Pons (tissue), 1 donor: ENCODE measurements at places on chromosomes 7 and 10.
A peak's percentile ranks its signal among the peaks of the same experiment; 100 is the strongest.

GRCh38 chr10:13234172-13234571 lies at the start of gene UCMA:
Gene UCMA (minus strand): TSS chr10:13234374. CDS start chr10:13234258, 116 bp downstream.
- DNase-seq, result no peak

DNA sequence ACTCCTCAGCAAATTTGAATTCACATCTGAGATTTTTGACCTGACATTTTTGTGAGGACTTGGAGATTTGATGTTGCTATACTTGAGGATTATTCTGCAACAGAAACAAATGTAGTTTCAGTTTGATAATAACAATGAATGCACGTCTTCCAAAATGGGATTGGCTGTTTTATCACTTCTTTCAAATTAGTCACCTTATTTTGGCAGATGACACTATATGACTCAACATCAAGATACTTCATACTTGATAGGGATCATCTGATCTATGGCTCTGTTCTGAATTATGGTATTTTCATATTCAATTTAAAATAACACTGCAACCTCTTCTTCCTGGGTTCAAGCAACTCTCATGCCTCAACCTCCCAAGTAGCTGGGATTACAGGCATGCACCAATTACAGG lies 24.2 kb downstream of the ARL5B start:
- DNase-seq, result no peak

- no peak for DNase-seq
Measured at GRCh38 chr7:77419102-77419501, 3.0 kb upstream of the GSAP start.

GRCh38 chr7:108487646-108488045 lies 31.4 kb upstream of the NRCAM start:
- DNase-seq, result no peak

GRCh38 chr7:43594020-43594419 lies 11.1 kb downstream of the STK17A start:
- no peak for DNase-seq

GRCh38 chr7:141686074-141686473 lies 15.9 kb downstream of the DENND11 start:
- DNase-seq, result no peak

- no peak for DNase-seq
Measured at GRCh38 chr7:48285373-48285772, 114.1 kb downstream of the ABCA13 start.

GRCh38 chr10:54585572-54585971 lies 215.5 kb downstream of the PCDH15 start:
- no peak for DNase-seq

DNA sequence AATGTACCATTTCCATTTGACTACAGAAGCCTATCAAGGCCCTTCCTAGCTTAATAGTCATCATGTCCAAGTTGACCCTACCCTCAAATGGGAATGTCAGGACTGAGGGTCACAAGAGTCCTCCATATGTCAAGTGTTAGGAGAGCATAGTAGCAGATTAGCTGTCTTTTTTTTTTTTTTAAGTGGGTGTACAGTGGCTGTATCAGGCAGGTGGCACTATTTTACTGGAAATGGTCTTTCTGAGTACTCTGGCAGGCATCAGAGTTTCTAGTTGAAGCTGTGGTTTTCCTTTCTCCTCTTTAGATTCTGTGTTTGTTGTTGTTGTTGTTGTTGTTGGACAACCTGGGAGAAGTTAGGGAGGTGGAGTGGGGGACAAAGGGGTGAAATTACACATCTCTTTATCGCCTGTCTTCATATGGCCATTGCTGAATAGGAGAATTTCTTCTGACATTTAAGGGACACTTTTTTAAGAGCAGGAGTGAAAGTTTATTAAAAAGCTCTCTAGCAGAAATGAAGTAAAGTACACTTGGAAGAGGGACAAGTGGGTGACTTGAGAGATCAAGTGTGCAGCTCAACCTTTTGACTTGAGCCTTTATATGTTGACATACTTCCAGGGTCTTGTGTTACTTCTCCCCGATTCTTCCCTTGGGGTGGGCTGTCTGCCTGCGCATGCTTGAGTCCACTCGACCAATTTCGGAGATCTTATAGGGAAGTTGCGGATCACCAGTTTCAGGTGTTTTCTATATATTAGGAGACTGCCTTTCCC lies 104.1 kb upstream of the FOXP2 start:
- DNase-seq, result no peak

- DNase-seq, result no peak
Measured at GRCh38 chr10:97500297-97500575, 1.5 kb downstream of the UBTD1 start.

DNA sequence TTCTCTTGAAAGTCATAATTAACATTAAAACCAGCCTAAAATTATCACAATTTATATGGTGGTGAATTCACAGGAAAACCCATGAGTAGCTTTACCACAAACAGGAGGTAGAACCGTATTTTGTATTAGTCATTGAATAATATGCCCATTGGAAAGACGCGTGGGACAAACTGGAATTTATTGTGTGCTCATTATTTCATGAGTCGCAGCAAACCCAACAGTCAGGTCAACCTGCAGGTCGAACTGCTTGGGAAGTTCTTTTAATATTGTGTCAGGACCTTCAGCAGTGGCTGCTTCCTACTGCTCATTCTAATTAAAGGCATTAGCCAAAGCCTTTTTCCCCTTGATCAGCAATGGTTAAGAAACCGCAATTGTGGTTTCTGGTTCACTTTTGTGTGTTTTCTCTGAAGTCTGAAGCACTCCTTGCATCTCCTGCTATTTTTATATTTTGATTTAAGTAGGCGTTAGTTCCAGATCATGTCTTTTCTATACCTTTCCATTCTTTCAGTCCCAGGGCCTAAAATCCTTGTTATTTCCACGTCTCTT lies 100.1 kb downstream of the RAB11FIP2 start:
- no peak for DNase-seq

- DNase-seq, result no peak
Measured at GRCh38 chr7:158997471-158997870, 141.1 kb downstream of the DYNC2I1 start.

DNA sequence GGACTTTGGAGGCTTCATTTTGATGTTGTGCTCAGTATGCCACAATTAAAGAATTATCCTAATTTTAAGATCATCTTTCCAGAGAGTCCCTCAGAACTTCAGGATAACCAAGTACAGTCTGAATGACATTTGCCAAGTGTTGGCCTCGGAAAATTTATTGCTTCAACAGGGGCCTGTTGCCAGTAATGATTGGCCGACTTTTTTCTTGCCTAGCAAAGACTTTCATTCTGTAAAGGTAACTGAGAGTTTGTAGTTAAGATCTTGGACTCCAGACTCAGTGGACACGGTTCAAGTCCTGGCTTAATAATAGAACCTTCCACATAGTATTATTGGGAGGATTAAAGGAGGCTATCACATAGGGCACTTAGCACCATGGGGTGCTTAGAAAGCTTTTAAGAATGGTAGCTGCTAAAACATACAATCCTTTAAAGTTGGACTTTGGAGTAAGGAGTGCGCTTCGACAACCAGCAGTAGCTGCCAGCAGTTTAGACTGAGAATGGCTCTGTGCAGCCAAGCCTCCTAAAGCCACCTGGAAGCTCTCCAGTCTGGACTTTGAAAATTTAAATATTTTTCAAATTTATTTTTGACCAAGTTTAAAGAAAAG lies 90.0 kb downstream of the PLCE1 start:
- no peak for DNase-seq

DNA sequence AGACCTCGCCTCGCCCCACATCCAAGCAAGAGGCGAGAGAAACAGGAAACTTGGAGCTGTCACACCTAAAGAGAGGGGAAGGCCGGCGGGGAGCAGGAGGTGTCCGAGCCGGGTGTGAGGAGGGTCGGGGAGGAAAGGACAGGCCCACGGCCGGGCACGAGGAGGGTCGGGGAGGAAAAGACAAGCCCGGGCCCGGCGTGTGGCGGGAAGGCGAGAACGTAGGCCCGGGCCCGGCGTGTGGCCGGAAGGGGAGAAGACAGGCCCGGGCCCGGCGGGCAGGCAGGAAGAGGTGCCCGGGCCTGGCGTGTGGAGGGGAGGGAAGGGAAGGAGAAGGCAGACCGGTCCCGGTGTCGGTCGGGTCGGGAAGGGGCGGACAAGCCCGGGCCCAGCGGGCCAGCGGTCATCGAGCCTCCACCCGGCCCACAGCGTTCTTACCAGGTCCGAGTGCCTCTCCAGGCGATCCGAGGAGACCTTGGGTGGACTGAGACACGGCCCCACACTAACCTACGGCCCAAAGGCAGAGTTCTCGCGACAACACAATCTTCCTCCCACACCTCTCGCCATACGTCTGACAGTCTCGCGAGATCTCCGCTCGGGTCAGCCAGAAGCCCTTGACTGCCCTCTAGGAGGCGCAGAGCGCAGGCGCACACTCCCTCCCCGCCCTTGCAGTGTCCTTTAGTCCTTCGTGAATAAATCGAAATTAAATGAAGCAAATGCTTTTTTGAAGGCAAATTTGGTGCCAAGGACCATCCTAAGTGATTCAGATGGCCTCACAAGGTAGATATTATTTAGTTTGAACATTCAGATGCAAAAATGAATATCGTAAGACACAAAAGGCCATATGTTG lies at the start of gene NCOA4:
Gene NCOA4, minus strand, starts transcription at position 533 of the 847 bp plus-strand sequence. CDS start 13,943 bp downstream, outside the sequence.
- DNase-seq, result peak; percentile 97

- no peak for DNase-seq
Measured at GRCh38 chr7:105297985-105298384, 90.7 kb downstream of the SRPK2 start.

DNA sequence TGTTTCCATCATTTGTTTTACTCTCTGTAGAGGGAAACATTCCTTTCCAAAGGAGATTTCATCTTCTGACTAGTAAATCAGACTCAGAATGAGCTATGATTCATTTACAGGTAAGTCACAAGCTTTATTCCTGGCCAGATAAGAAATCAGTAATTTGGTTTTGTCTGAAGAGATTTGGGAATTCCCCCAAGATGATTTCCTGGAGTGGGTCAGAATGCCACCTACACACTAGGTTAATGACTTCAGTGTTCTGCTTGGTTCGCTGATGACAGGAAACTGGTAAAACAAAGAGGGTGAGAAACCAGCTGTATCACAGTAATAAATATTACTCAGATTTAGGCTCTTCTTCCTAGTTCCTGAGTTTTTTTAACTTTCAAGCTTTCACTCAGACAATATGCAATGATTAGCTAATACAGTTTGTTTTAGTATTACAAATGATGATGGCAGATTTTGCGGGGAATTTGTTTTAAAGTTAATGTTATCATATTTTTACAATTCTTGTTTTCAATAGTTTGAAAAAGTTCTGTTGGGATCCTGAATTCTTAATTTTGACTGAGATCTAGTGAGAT lies 8.3 kb upstream of the ASZ1 start:
- DNase-seq, result no peak

DNA sequence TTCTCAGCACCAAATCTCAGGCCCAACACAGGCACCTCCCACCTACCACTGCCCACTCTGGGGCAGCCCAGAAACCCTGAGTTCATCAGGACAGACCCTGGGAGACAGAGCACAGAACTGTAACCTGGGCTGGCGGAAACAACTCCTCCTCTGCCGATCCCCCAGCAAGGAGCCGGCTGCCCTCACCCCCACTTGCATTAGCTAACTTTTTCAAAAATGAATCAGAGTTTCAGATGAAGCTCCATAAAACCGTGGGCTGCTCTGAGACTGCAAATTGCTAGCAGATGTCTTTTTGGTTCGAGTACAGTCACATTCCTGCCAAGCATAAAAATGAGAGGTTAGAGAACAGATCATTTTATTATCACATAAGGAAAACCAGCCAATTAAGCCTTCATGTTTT lies 93.4 kb upstream of the PARD3 start:
- DNase-seq, result no peak

- no peak for DNase-seq
Measured at GRCh38 chr10:98158576-98158975, 24.1 kb downstream of the R3HCC1L start.

DNA sequence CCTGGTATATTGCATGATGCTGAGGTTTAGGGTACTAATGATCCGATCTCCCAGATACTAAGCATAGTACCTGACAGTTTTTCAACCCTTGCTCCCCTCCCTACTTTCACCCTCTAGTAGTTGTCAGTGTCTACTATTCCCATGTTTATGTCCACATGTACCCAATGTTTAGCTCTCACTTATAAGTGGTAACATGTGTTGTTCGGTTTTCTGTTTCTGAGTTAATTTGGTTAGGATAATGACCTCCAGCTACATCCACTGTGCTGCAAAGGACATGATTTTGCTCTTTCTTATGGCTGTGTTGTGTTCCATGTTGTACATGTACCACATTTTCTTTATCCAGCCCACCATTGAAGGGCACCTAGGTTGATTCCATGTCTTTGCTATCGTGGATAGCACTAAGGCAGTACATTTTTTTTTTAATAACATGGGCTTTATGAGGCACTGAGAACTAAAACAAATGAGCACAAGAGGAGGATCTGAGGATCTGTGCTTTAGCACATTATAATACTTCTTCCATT lies 28.1 kb downstream of the ITGB8 start:
- DNase-seq, result no peak

DNA sequence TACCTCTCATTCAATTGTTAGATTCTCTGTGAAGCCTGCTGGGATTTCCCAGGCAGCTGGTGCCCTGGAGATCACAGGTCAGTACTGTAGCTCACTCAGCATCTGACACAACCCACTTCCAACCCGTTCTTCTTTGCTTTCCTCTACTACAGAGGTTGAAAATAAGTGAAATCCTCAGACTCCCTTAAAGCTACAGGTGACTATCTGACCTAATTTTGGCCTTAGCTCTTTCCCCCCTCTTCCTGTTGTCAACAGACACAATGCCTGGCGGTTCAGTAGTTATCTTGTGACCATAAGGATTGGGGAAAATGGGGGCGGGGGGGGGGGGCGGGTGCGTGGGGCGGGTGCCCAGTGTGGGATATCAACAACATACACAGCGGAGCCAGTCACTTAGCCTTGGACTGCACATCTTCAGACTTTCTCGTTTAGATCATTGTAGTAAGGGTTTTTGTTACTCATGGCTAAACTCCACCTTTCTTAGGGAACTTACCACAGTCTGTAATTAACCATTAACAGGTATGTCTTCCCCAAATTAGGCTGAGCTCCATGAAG lies 37.8 kb downstream of the MTPN start:
- no peak for DNase-seq

- DNase-seq, result no peak
Measured at GRCh38 chr10:17046989-17047388, 82.6 kb downstream of the CUBN start.

- DNase-seq, result no peak
Measured at GRCh38 chr10:63667596-63668480, 146.6 kb downstream of the REEP3 start.

DNA sequence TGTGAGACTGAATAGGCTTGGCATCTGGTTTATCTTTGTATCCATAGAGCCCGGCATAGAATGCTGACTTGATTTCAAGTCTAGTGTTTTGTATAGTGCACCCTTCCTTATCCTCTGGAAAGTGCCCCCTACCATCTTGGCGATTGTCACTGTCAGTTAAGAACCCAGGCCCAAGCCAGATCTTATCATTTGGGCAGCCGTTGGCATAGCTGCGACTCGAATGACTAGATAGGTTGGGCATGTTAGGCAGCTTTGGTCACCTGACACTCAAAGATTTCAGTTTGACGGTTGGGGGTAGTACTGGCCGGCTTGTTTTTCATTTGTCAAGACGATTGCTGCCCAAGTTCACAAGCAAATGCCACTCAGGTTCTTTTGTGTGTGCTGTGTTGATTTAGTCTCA lies 6.6 kb downstream of the NIPSNAP2 start:
- no peak for DNase-seq

- DNase-seq, result no peak
Measured at GRCh38 chr7:23109470-23109869, 3.9 kb downstream of the KLHL7 start.
